ENCODE measurements at places on chromosomes 5 and 9.
A peak's percentile ranks its signal among the peaks of the same experiment; 100 is the strongest.

DNA sequence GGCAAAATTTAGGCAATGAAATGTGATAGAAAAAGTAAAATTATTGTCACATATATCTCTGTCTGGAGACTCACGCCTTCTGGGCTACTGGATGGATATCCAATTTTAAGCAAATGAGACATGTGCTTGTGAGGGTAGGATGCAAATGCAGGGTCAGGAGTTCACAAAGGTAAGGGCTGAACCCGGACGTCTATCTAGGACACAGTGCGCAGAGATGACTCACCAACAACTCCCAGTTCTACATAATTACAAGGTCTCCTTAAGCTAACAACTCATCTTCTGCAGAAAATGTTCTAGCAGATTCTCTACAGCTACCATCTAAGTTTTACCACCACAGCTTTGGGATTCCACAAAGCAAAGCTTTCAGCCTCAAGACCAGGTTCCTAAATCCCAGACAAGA is 160.5 kb downstream of the ENTREP1 start:
- no peak for DNase-seq

DNA sequence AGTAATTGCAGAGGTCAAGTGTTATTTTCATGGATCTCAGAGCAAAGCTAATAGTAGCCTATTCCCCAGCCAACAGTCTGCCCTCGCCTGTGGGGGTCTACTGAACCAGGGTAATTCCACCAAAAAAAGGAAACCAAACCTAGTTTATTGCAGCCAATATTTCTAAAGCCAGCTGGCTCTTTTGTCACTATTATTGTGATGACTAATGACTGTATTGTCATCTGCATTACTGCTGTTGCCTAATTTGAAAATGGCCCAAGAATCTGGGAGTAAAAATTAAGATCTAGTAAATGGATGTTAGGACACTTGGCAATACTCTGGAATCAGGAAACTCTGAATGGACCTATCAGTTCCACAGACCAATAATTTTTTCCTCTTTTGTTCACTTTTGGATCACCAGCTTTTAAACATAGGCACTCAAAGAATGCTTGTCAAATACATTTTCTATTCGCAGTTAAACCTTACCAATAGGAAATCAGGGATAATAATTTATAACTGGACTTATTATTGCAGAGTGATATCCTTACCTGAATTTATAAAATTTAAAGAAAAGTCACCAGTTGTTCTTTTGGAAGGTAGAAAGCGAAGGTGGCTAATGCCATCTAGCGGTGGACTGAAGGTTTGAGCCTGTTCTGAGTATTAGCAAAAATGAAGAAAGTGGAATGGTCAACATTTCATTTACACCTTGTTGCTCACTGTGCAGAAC is 69.2 kb downstream of the SYK start:
- DNase-seq = no peak

- peak; percentile 95 for DNase-seq
Observed at GRCh38 chr5:149345147-149345891, at the start of gene GRPEL2. GRPEL2 (plus strand) TSS chr5:149345499; CDS start chr5:149345540, 41 bp downstream.

GRCh38 chr9:21520501-21521228 is 38.6 kb upstream of the IFNE start:
- DNase-seq = no peak

DNA sequence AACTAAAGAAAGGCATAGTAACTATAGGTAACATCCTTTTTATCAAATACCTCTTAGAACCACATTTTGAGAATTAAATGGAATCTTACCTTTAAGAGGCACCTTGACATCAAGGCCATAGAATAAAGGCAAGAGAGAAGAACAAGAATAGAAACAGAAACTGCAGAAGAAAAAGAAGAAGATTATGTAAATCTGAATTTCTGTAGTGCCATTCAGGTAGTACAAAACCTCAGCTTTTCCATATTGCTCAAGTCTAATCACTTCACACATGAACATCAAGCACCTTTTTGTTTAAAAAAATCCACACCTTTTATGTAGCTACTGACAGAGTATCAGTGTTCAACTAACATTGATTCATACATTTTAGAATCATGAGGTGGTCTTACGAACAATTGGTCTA is 91.8 kb upstream of the DPYSL3 start:
- DNase-seq = no peak

DNA sequence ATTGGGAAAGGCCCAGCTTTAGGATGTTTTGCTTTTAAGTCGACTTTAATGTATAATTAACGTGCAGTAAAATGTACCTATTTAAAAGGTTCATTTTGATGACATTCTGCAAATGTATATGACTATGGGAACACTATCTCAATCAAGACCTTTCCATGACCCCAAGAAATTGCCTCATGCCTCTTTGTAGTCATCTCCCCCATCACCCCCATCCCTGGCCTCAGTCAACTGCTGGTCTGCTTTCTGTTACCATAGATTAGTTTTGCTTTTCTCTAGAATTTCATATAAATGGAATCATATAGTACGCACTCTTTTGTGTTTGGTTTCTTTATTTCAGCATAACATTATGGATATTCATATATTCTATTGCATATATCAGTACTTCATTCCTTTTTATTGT is 80.7 kb upstream of the C9orf72 start:
- no peak for DNase-seq

DNA sequence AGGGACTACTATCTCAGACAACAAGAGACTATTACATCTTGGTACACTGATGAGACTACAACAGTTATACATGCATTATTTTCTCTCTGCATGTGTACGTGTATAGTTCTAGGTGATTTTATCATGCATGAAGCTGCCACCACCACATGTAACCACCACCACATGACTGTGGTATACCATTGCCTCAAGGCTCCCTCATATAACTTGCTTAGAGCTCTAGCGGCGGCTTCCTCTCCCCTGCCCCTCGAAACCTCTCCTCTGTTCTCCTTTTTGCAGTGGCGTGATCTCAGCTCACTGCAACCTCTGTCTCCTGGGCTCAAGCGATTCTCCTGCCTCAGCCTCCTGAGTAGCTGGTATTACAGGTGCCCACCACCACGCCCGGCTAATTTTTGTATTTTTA is 162.3 kb downstream of the AOPEP start:
- no peak for DNase-seq

GRCh38 chr5:37838152-37838932 is 1.5 kb downstream of the GDNF start:
- DNase-seq = no peak

DNA sequence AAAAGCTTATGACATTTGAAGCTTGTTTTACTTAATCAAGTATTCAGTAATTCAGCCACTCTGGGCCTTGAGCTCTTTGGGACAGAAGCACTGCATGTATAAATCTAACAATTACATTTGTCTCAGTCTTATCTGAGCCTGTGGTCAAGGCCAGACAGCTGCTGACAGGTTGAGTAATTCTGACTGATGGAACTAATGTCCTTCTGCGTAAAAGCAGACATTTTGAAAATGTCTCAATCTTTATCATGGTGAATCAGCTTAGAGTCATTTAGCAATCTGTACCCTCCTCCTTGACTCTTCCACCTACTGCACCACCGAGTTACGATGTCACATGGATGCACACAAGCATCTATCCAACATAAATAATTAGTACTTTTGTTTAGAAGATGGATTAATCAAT is 400.0 kb downstream of the ARRDC3 start:
- DNase-seq = no peak

DNA sequence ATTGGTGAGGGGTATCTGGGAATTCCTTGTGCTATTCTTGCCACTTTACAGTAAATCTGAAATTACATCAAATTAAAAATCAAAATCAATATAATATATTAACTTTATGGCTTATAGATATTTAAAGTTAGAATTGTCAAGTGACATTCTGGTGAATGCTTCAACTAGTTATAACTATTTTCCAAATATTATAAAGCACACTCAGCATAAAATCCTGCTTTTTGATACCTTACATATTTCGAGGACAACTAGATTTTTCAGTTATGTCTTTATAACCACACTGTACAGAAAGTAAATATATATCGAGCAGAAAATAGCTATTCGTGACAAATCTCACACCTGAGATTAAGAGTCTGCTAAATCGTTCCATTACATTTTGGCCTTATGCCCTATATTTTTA is 210.2 kb downstream of the PDE4D start:
- DNase-seq = no peak

GRCh38 chr5:177355868-177356168 is 1.9 kb upstream of the RGS14 start:
- DNase-seq = no peak

DNA sequence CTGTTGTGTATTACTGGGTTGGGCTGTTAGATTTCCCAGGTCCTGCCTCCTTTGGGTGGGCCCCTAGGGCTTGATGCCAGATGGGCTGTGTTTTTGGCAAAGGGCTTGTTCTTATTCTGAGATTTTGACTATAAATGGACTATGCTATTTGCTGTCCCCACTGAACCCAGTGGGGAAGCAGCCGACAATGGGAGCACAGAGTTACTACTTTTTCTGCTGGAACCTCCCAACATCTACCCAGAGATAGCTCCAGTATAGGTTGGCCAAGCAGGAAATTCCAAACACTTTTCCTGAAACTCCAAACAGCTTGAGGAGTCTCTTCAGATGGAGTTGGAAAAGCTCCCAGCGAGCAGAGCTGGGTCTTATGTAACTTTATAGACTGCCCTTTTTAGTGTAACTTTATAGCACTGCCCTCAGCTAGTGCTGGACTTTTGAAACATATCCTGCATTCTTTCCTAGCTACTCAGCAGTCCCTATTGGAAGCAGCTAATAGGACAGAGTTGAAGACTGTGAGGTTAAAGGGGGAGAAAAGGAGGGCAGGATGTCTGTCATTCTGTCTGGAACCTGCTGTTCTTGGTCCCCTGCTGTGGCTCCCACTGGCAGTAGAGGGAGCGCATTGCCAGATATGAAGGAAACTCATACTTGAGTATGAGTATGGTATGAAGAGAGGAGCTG is 21.0 kb downstream of the RUSC2 start:
- no peak for DNase-seq

- DNase-seq = no peak
Observed at GRCh38 chr5:56099346-56099745, 104.6 kb upstream of the IL6ST start.

- DNase-seq = no peak
Observed at GRCh38 chr5:139821806-139822552, 26.4 kb downstream of the PSD2 start.

DNA sequence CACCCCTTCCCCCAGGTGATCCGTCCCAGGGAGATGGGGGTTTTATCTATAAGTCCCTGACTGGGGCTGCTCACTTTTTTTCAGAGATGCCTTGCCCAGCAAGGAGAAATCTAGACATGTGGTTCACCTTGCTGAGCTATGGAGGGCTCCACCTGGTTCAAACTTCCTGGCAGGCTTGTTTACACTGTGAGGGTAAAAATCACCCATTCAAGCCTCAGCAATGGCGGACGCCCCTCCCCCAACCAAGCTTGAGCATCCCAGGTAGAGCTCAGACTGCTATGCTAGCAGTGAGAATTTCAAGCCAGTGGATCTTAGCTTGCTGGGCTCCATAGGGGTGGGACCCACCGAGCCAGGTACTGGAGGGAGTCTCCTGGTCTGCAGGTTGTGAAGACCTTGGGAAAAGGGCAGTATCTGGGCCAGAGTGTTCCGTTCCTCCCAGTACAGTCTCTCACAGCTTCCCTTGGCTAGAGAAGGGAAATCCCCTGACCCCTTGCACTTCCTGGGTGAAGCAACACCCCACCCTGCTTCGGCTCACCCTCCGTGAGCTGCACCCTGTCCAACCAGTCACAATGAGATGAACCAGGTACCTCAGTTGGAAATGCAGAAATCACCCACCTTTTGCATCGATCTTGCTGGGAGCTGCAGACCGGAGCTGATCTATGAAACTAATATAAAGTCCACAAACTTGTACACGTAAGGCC is 231.7 kb downstream of the CTNND2 start:
- no peak for DNase-seq

DNA sequence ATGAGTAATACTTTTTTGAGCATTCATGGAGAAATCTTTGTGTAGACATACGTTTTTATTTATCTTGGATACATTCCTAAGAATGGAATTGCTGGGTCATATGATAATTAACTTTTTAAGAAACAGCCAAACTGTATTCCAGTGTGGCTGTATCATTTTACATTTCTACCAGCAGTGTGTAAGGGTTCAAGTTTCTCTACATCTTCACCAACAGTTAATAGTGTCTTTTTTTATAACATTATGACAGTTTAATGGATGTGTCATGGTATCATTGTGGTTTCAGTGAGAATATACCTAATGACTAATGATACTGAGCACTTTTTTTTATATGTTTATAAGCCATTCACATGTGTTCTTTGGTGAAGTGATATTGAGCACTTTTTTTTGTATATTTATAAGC is 52.4 kb downstream of the NIPBL start:
- DNase-seq = no peak

DNA sequence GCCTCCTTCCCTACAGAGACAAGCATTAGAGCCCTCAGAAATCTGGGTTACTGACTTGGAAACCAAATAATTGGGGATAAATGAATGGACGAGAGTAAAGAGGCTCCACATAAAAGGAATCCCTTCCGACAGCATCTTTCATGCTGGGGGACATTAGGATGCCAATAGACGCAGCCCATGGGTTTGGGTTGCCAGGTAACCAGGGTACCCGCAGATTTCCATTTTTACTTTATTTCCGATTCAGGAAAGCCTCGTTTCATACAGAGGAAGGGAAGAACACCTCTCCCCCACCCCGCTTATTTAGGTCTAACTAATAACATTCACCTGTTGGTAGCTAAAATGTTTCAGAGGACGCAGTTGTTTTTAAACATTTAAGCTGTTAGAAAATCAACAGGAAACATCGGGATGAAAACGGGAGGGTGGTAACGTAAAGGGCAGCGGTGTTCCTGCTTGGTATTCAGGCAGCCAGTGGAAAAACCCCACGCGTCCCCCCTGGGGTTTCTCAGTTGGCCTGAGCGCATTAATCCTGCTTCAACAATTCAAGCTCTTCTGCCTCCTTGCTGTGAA is 179.5 kb downstream of the YTHDC2 start:
- no peak for DNase-seq

DNA sequence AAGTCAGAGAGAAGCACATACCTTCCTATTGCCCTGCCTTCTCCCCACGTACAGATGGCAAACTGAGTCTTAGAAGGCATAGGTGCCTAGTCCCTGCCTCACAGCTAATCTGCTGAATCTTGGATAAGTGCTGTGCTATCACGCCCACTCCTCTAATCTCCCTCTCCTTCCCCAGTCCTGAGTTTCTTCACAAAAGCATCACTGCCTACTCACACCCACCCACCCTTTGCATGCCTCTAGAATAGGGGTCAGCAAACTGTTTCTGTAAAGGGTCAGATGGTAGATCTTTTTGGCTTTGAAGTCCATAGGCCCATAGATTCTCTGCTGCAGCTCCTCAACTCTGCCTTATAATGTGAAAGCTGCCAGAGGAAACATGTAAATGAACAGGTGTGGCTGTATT is 23.2 kb upstream of the JADE2 start:
- no peak for DNase-seq

DNA sequence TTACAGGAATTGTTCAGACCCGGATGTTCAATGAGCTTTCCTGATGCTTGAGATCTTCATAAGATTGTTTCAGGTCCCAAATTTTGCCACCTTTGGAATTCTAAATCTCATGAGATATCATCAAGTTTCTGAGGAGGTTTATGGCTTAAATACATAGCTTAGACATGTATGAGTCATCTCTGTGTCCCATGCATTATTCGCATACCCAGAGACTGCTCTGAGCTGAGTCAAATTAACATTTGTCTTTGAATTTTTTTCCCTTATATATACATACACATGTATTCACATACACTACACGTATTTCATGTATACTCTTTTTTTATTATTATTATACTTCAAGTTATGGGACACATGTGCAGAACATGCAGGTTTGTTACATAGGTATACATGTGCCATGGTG is 744.6 kb downstream of the BRINP1 start:
- DNase-seq = no peak

- DNase-seq = no peak
Observed at GRCh38 chr5:102747386-102748166, 7.5 kb upstream of the PAM start.
